ENCODE measurements at places on chromosomes 5 and 9.

DNA sequence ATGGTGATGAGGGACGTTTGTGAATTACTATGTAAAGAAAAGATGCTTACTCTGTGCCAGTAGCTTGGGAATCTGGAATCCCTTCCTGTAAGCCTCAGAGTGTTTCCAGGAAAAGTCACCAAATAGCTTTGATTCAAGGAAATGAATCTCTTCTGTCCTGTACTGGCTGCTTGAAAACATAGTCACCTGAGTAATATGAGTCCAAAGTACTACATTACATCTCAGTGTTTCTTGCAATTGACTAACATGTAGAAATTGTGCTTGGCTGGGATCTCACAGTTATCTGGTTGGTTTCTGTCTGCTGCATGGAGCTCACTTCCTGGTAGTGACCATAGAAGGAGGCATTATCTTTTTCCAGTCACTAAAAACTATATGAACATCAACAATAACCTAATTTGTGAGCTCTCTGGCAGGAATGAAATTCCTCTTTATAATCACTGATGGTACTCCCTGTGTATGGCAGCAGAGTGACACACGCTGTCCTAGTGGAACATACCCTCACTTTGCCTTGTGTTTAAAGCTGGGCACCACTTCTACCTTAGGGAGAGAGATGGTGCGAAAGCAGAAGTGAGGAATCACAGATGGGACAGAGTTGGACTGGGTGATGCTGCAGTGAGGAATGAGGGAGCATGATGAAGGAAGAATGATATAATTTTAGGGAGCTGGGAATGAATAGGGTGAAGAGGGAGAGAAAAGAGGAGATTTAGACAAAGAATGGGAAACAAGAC, 568.5 kb downstream of the RAB3C start:
- DNase-seq: no peak

DNA sequence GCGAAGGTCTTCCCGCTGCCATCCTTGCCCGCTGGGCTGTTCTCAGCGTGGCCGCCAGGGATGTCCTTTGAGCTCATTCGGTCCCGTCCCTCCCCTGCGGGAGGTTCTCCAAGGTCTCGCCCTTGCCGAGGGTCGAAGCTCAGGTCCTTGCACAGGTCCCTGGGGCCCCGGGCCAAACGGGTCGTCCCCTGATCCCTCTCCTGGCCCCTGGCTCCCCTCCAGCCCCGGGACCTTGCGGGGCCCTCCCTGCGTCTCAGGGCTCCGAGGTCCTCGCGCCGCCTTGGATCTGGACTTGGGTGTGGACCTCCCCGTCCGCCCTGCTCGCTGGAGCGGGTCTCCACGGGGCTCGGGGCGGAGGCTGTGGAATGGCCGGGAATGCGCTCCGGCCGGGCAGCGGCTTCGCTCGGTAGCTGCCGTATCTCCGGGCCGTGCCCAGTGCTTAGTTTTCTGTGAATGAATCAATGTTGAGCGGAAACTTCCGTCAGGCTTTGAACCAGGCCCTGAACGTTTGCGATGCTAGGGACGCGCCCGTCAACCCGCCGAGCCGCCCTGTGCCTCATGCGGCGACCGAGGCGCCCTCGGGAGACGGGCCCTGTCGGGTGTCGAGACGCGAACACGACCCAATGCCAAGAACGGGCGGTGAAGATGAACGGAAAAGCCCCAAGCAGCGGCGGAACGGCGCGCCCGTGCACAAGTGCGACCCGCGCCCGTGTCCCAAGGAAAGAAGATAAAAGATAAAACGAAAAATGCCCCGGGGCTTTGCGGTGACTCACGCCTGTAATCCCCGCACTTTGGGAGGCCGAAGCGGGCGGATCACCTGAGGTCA, 780 bp downstream of the RNU6ATAC start:
- peak; percentile 55 for DNase-seq

DNA sequence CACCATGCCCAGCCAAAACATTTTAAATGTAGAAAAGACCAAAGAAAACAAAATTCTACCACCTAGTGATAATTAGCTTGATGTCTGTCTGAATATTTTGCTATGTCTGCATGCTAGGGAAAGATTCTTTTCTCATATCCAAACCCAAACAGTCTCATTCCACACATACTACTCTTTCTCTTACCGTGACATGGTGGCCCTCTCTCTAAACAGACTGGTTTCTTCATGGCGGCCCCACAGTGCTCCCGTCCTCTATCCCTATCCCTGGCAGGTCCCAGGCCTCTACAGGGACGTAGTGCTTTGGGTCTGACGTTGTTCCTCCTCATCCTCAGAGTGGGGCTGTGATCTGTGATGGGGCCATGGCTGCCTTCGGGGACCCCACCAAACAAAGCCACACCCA, 8.1 kb downstream of the CORO2A start:
- DNase-seq: no peak

GRCh38 chr9:1514776-1515363, 464.7 kb downstream of the DMRT2 start:
- DNase-seq: no peak

- DNase-seq: no peak
Measured at GRCh38 chr5:95832664-95833063, 10.1 kb upstream of the GLRX start.

DNA sequence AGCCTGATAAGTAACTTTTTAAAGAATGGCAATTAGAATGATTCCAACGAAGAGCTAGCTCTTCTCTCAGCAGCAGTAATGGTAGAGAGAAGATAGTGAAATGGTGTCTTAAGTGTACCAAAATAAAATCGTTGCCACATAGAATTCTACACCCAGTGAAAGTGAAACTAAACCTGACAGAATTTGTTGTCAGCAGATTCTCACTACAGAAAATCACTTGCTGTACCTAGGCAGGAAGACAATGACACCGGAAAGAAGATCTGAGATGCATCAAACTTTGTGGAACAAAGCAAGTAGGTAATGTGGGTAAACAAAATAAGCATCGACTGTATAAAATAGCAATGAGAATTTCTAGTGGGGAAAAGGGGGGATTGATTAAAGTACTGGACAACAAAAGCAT, 20.7 kb upstream of the EBF1 start:
- DNase-seq: no peak
